SHP77 (cell line): ENCODE measurements at places on chromosomes 1 and 21.

- DNase-seq = no peak
Measured at GRCh38 chr1:75841421-75841820, 44.7 kb downstream of the MSH4 start.

GRCh38 chr1:60090655-60091054 is 17.1 kb upstream of the C1orf87 start:
- peak; percentile 9 for DNase-seq

DNA sequence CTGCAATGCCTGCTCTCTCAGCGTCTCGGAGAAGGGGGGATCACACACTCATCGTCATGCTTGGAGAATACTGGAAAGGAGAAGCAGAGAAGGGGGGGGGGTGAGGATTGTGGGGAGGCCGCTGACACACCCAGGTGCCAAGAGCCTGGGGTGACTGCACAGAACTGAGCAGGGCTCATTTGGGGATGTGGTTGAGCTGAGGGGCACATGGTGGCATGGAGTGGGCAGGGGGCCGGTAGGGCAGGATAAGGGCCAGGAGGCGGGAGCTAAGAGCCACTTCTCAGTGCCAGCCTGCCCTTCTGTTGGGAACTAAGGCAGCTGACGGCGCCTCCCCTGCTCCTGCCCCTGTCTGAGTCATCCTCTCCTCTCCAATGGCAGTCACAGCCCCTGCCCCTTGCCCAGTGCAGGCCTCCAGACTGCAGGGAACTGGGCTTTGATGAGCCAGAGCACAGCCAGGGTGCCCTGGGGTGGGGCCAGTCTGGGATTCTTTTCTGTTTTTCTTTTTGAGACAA is 27.2 kb downstream of the MRPL37 start:
- DNase-seq = no peak

- no peak for DNase-seq
Measured at GRCh38 chr1:203229471-203230135, at the start of gene CHIT1. CHIT1 (minus strand) TSS chr1:203229673; CDS start chr1:203229636, 37 bp downstream.

- no peak for DNase-seq
Measured at GRCh38 chr1:206967096-206967849, 3.0 kb downstream of the FCAMR start.

GRCh38 chr1:239786464-239786863 is 305.2 kb upstream of the FMN2 start:
- no peak for DNase-seq

- DNase-seq = no peak
Measured at GRCh38 chr1:228870041-228870713, 134.9 kb downstream of the RHOU start.

- DNase-seq = no peak
Measured at GRCh38 chr1:199163267-199163666, 524.4 kb downstream of the PTPRC start.

DNA sequence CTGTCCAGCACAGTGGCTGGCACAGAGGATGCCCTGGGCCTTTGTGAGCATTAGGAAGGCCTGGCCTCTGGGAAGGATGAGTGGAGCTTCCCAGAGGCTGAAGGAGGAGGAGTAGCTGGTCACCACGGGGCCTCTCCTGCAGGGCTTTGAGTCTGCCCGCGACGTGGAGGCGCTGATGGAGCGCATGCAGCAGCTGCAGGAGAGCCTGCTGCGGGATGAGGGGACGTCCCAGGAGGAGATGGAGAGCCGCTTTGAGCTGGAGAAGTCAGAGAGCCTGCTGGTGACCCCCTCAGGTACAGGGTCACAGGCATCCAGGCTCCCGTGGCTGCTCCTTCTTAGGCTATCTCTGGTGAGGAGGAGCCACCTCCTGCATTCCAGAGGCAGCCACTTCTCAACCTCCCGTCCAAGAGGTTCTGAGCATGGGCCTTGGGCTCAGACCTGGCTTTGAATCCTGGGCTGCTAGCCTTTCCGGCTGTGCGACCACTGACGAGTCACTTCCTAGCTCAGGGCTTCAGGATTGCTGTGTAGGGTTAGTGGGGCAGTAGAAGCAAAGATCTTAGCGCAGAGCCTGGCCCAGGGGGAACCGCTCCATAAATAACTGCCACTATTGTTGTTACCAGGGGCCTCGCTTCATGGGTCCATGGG is 14.0 kb downstream of the SESN2 start:
- DNase-seq = no peak

GRCh38 chr1:178951600-178951999 is 74.1 kb upstream of the FAM20B start:
- DNase-seq = no peak

DNA sequence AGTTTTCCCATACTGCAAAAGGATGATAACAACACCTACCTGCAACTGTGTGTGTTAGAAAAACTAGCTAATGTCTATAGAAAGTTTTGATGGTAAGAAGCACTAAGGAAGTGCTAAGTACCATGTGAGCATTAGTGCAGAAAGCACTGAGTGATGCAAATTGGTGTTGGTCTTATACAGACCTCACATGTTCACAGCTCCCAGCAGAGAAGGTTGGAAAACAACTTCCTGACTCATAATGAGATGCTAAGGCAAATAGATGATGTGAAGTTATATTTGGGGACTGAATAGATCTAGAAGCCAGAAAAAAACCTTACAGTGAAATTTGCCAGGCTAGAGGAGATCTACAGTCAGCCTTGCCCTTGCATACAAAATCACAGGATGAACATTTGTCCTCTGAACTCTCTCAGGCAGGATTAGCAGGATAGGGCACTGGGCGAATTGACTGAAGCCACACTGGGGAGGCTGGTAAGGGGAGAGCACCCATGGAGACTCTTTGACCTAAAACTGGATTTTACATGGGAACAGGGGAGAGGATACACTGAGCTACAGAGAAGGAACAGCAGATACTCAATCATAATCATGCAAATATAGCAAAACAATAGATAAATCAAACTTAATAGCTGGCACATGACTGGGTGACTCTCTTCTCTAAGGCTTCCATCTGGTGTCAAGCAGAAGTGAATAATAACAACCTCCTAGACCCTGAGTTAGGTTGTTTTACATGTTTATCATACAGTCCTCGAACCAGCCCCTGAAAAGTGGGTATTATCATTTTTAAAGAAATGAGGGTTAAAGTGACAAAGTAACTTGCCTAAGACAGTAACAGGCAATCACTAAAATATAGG is 61.3 kb downstream of the ASTN1 start:
- DNase-seq = no peak

- DNase-seq = no peak
Measured at GRCh38 chr1:109803901-109804331, 40.2 kb upstream of the EPS8L3 start.

- DNase-seq = no peak
Measured at GRCh38 chr1:39048745-39049370, 22.7 kb downstream of the NDUFS5 start.

- no peak for DNase-seq
Measured at GRCh38 chr1:74946388-74946787, 187.8 kb upstream of the LHX8 start.

- no peak for DNase-seq
Measured at GRCh38 chr1:93749894-93750301, 68.3 kb upstream of the BCAR3 start.

GRCh38 chr21:19198801-19199200 is 795.2 kb upstream of the TMPRSS15 start:
- no peak for DNase-seq
